ENCODE measurements at places on chromosomes 5 and 9.
A peak's percentile ranks its signal among the peaks of the same experiment; 100 is the strongest.

DNA sequence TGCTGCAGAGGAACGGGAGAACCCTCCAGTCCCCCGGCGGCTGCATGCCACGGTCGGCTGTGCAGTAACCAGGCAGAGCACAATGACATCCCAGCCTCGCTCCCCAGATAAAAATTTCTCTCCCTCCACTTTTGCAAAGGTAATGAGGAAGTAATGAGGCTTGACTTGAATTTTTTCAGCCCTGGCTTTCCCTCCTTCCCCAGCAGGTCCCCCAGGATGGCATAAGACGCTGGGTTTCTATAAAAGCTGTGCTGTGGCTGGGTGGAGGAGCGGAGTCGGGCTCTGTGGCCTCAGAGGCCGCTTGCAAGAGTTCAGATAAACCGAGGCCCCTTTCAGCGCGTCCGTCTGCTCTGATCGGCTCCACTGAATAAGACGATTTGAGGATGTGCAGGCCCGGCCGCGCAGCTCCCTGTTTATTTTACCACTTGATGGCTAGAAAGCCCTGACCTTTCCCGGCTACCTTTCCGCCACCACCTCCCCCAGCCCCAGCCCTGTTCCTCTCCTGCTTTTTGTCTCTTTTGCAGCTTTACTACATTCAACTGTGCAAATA is 351.9 kb upstream of the IRX2 start:
- peak; percentile 84 for DNase-seq

GRCh38 chr9:130707225-130707976 is 13.8 kb downstream of the EXOSC2 start:
- peak; percentile 3 for DNase-seq

DNA sequence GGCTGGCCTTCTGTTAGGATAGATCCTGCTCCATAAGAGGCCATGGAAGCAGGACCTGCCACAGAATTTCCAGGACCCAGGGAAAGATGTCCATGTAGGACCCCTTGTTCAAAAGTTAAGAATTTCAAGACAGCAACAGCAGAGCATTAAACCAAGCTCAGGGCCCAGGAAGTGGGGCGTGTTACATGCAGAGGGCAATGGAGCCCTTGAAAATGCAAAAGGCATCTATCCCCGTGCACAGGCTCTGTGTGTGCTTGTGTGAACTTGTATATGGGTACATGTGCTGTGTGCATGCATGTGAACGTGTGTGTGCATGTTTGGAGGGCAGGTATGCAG is 14.4 kb upstream of the NKD2 start:
- no peak for DNase-seq

DNA sequence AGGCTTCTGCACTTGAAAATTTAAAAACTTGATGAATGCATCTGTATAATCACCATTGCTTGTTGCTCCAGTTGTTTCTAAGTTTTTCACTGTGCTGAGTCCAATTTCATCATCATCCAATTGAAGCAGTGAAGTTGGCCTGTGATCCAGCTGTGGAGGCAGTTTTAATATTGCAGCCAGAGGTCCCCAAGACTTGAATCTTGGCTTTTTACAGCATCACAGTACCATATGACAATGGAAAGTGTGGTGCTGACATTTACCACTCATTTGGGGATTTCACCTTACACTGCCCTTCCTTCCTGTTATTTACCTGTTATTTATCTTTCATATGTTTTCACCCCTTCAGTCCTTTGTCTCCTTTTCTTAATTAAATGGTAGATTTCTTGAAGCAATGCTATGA is 76.2 kb upstream of the SPIN1 start:
- no peak for DNase-seq

- DNase-seq = no peak
Measured at GRCh38 chr5:43155394-43156096, 34.8 kb downstream of the ZNF131 start.

DNA sequence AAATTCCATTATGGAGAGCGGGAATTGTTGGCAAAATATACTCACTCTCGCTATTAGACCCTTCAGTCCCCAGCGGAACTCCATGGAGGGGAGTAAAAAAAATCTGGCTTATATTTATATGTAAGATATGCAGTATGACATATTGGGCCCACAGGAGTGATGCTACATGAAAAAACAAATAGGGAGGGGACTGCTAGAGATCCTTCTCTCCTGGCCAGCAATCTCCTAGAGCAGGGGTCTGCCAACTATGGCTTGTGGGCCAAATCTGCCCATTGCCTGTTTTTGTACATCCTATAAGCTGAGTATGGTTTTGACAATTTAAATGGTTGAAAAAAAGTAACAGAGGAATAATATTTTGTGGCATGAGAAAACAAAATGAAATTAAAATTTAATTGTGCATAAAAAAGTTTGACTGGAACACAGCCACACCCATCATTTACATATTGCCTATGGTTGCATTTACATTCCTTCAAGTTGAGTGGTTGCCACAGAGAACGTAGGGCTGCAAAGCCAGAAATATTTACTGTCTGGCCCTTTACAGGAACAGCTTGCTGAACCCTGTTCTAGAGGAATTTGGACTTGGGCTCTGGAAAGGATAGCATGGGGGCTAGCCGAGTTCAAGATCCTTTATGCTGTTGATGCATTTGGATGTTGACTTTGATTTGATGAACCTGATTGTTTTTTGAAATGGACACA is 197.3 kb upstream of the CLINT1 start:
- DNase-seq = no peak

GRCh38 chr5:73531356-73531755 is 33.1 kb downstream of the BTF3 start:
- no peak for DNase-seq

- DNase-seq = no peak
Measured at GRCh38 chr5:143741421-143741820, 70.5 kb upstream of the HMHB1 start.

DNA sequence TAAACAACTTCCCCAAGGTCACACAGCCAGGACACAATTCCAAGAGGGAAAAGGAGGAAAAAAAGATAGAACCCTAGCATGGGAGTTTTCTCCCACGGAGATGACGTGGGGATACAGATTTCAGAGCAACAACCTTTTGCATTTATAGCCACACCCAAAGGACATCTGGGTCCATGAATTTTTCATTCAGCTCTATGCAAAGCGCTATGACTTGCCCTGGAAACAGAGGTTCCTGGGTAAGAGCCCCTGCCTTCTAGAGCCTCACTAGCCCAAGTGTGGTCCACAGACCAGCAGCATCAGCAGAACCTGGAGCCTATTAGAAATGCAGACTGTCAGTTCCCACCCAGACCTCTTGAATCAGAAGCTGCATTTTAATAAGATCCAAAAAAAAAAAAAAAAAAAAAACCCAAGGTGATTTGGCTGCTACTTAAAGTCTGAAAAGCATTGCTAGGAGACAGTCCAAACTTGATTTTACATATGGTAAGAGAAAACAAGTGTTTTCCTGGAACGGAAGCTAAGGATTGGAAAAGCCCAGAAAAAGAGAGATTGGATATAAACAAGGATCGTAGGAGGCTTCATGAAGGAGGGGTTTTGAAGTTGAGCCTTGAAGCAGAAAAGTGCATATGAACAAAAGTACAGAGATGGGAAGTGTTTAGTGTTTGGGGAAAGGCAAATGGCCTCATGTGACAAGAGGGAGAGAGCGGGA is 17.6 kb upstream of the ADAM19 start:
- peak; percentile 19 for DNase-seq

DNA sequence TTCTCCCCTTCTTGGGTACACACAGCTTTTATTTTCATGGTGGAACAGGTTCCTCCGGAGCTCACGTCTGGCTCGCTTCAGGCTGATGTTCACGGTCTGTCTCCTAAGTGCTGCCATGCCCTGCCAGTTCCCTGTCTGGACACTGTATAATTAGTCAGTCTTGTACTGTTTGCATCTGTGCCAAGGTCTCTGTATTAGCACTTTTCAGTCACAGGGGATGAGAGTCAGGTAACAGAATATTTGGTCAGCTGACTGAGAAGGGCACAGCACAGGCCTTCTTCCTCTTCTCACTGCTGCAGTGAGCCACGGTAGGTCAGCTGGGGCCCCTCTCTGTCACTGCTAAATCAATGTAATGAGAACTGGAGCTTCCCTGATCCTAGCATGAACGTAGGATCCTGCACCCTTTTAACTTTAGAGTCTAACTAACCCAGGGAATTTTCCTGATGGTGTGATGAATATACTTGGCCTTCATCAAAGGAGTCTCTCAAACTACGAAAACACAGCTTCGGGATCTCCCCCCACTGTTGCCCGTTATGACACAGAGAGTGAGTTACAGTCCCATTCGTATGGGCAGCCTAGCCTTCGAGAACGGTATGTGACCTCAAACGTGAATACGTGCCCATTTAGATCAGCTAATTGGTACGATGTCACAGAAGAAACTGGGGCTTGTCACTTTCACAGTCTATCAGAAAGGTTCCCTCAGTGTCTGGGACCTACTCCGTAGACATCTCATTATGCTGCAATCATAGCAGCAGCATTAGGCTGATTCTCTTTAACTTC is 354.1 kb upstream of the RFX3 start:
- peak; percentile 66 for DNase-seq

DNA sequence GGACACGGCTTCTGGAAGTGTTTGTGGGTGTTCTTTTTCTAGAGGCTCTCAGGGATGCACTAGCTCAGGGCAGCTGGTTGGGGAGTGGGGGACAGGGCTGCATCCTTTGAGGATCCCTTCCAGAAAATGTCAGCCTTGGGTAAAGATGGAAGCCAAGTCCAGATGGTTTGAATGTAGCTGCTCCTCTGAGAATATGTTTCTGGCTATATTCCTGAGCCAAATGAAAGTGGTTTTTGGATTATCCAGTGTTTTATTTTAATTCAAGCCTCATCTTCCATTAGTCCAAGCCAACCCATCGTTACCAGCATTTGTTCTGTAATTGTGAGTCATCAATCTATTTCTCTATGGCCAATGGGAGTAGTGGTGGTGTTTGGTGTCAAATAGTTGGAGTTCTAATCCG is 70.4 kb downstream of the SPRY4 start:
- no peak for DNase-seq

GRCh38 chr5:116754556-116754955 is 179.9 kb upstream of the SEMA6A start:
- DNase-seq = no peak

GRCh38 chr9:78566948-78567675 is 270.2 kb downstream of the PSAT1 start:
- DNase-seq = no peak

Data from NCI-H526 treated with DMSO at 0.1 percent for 48 hours (cell line).